Articular chondrocyte of knee joint (primary cell): ENCODE measurements at places on chromosomes 1 and 21. TPM values are rescaled to one million over a fixed set of nuclear protein-coding genes. Genes with fewer than 3 reads are reported as not detected.

The SLC6A17 gene
- total RNA-seq = 0.13 and 0.22 TPM in 2 replicates

The CFAP74 gene
- total RNA-seq = not detected in 2 replicates

The FAM72D gene
- total RNA-seq = 0.65 and 0.78 TPM in 2 replicates

The GIPC2 gene
- total RNA-seq = 0.13 and 0.22 TPM in 2 replicates

The KCND3 gene
- total RNA-seq = 4.4 and 11.8 TPM in 2 replicates

The OR2L3 gene
- total RNA-seq = not detected in 2 replicates

The CRNN gene
- not detected in 2 replicates for total RNA-seq

The MEGF6 gene
- 102 and 106 TPM in 2 replicates for total RNA-seq

The RPE65 gene
- not detected in 2 replicates for total RNA-seq

The PYHIN1 gene
- total RNA-seq = not detected in 2 replicates

The GCSAML gene
- not detected in 2 replicates for total RNA-seq

The CACNA1S gene
- not detected in 2 replicates for total RNA-seq

The PROK1 gene
- not detected in 2 replicates for total RNA-seq

The S100A13 gene
- 99.6 and 142 TPM in 2 replicates for total RNA-seq

The MIXL1 gene
- total RNA-seq = not detected in 2 replicates

The CRYZL1 gene
- total RNA-seq = 30.8 TPM in 2 replicates

The PLPPR4 gene
- 0.39 and 0.54 TPM in 2 replicates for total RNA-seq

The ZSWIM5 gene
- 0.26 and 0.86 TPM in 2 replicates for total RNA-seq

The PSRC1 gene
- total RNA-seq = 11.5 and 18.4 TPM in 2 replicates

The S100A12 gene
- not detected in 2 replicates for total RNA-seq

The TDRD5 gene
- total RNA-seq = not detected in 2 replicates

The NBPF4 gene
- total RNA-seq = 0.11 TPM in 1 of 2 replicates, not detected in the other

The CCDC185 gene
- total RNA-seq = not detected in 2 replicates

The SLAMF6 gene
- not detected in 2 replicates for total RNA-seq
